ENCODE measurements at places on chromosomes 2 and 18.
A peak's percentile ranks its signal among the peaks of the same experiment; 100 is the strongest.

DNA sequence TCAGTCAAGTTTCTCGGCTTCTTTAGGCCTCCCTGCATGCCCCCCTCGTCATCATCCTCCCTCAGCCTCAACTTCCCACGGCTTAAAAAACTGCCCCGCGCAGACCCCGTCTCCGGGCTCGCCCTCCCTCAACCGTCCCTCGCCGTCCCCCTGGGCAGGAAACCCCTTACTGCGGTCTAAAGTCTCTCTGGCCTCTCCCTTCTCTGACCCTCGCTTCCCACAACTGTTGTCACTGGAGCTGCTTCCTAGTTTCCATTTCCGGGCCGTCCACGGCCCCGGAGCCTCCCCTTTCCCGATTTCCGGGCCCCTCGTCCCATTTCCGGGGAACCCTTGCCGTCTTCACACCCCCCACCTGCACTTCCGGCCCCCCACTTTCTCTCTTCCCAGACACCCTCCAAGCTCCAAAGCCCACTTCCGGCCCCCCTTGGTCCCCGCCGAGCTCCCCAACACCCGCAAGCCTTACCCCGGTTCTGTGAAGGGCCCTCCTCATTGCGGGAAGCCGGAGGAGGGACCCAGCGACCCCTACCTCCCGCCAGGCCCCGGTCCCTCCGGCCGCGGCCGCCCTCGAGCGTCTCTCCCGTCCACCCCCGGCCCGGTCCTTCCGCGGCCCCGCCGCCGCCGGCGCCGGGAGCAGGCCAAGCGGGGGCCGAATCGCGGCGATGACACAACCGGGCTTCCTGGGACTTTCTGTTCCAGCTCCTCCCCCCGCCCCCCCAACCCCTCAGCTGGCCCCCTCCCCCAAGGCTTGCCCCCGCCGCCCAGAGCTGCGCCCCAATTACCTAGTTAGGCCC is 513 bp downstream of the TRIP12 start:
- DNase-seq, result no peak

DNA sequence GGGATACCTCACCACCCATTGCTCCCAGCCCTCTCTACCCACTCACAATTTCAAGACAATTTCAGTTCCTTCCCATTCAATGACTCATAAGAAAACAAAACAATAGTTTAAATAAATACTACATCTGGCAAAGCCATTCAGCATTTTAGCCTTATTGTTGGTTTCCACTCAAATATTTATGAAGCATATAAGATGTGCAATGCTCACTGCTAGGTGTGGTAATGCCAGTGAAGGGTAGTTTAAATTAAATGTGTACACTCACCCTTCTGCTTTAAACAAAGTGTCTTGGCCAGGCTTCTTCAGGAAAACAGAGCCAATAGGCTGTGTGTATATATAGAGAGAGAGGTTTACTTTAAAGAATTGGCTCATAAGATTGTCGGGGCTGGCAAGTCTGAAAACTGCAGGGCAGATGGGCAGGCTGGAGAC is 37.0 kb downstream of the INO80C start:
- no peak for DNase-seq

- DNase-seq, result no peak
Measured at GRCh38 chr2:44053052-44053451, 57.3 kb upstream of the LRPPRC start.

- no peak for DNase-seq
Measured at GRCh38 chr18:52244658-52245057, 95.3 kb upstream of the DCC start.

- no peak for DNase-seq
Measured at GRCh38 chr2:207896525-207897285, 127.0 kb upstream of the FZD5 start.

DNA sequence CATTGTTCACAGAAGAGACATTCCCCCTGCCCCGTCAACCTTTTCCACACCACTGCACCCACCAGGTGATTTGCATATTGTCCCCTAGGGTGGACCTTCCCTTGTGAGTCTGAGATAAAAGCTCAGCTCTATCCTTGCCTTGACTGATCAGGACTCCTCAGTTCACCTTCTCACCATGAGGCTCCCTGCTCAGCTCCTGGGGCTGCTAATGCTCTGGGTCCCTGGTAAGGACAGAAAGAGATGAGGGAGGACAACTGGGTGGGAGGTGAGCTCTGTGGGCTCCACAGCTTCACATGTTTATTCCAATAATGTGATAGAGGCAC is 1160.1 kb downstream of the RPIA start:
- DNase-seq, result no peak

- peak; percentile 64 for DNase-seq
Measured at GRCh38 chr2:238379096-238379810, 47.5 kb upstream of the ASB1 start.

GRCh38 chr2:28821295-28821958 is 10.8 kb downstream of the SPDYA start:
- no peak for DNase-seq

DNA sequence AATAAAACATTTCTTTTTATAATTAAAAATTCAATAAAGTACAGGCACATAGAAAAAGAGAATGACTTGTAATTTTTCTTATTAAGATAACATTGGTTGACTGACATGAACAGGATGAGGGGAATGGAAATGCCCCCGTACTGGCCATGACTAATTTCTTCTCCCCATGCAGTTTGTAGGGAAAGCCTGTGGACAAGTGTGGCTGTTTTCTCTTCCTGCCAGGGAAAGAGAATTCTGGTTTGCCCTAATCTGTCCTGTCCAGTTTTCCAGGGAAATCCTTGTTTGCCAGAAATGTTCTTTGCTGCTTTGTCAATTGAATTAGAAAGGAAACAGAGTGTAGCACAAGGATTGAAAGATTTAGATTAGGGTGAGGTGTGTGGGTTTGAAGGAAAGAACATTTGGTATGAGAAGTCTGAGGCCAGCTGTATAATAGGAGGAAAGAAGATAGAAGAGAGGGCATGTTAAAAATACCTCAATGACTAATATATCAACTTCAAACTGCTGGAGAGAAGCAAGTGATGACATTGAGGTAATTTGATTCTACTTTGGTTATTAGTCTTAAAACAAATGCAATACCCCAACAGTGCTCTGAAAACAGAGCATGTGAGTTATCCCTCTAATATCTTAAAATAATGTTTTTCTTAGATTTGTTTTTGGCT is 593.9 kb upstream of the ZNF804A start:
- no peak for DNase-seq

DNA sequence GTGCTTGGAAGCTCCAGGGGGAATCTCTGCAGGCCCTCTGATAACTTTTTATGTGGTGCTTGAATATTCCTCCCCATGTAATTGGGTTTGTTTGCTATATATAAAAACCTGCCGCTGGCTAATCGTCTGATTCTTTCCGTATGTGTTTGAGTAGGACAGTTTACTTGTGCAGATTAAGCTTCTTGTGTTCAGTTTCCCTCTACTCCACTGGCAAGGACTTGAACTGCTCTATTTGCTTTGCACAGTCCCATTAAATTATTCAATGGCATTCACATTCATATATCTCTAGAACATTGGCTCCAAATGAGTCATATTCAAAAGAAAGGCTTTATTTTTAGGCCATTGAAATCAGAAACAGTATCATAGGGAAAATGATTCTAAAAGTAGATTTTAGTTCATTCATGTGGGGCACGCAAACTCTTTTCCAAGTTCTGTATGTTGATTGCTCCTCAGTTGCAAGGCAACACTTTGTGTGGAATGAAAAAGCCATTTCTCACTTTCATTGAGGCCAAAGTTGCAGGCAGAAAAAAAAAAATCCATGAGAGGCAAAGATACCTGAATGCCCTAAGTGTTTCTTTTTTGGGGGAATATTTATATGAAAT is 1682.3 kb upstream of the PIK3C3 start:
- no peak for DNase-seq

DNA sequence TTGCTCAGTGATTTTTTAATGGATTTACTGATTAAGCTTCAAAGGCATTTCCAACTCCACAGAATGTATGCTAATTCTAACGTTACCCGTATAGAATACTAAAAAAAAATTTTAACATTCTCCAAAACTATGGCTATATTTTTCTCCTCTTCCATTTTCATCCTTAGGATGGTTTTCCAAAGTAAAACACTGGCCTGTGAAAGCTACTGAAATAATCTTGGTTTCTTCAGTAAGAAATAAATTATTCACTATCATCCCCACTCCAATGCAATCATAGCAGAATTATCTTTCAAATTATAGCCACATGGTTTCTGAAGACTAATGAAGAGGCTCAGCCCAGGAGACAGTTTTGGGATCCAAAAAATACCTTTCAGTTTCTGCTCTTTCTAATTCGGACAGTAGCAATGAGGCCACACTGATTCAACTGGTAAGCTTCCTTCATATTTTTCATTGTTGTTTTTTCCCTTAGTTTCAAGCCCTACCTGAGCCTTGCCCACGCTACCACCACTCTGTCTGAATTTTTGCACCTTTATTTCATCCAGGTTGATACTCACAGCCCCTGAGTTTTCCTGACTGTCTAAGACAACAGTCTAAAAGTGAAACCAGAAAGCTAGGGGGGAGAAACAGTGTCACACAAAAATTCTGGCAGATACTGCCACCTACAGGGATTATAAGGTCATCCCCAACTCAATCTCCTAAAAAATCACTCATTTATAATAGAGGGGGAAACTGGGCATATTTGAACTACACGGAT is 887.9 kb downstream of the NRXN1 start:
- DNase-seq, result no peak

DNA sequence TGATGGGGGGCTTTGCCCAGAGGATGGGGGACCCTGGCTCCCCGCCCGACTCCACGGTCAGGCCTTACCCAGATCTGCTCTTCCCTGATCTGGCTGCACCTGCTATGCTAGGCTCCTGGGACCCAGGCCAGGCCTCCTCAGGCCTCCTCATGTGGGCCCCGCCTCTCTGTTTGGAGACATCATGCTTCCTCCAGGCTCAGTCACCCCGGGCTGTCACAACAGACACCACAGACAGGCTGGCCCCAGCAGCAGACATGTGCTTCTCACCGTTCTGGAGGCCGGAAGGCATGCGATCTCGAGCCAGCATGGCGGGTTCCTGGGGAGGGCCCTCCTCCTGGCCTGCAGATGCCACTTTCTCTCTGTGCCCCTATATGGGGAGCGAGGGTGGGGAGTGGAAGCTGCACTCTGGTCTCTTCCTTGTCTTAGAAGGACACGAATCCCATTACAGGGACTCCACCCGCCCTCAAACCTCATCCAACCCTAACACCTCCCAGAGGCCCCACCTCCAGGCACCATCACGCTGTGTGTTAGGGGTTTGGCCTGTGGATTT is 10.8 kb upstream of the NEU4 start:
- no peak for DNase-seq

- no peak for DNase-seq
Measured at GRCh38 chr2:127985026-127985734, 42.7 kb downstream of the SAP130 start.

DNA sequence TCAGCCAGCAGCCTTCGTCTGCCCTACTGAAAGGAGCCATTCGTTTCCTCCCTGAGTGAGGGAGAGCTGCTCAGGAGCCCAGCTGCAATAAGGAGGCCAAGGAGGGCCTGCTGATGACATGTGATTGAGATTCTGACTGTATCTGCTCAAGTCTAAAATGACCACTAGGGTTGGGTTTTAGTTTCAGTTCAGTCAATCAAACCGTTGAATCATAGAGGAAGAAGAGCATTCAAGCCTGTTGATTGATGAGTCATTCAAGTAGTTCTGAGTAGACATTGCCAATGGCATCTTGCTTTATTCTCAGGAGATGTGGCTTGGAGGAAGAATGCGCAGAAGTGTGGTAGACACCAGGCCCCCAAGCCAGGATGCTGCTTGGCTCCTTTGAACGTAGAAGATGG is 19.9 kb upstream of the BCL2L11 start:
- no peak for DNase-seq

DNA sequence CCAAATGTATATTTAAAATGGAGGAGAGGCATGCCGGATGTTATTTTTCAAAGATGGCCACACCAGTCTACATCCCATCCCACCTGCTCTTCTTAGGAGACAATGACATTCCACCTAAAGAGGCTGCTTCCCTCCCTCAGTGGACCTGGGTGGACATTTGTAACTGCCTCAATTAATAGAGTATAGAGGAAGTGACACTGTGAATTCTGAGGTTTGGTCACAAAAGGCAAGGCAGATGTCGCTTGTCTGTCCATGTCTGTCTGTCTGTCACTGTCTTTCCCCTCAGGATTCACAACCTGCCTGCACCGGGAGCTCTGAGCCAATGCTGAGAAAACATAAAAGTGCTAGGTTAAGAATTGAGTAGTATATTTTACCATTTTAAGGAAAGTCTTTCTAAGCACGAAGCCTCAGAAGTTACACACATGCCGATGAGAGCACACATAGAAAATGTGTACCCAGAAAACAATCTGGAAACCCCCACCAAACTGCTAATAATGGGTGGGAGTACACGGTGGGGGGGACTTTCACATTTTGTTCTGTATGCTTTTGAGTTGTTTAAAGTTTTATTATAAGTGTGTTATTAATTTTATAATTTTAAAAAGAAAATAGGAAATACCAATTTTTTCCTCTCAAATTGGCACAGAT is 21.0 kb downstream of the MIB1 start:
- DNase-seq, result no peak

DNA sequence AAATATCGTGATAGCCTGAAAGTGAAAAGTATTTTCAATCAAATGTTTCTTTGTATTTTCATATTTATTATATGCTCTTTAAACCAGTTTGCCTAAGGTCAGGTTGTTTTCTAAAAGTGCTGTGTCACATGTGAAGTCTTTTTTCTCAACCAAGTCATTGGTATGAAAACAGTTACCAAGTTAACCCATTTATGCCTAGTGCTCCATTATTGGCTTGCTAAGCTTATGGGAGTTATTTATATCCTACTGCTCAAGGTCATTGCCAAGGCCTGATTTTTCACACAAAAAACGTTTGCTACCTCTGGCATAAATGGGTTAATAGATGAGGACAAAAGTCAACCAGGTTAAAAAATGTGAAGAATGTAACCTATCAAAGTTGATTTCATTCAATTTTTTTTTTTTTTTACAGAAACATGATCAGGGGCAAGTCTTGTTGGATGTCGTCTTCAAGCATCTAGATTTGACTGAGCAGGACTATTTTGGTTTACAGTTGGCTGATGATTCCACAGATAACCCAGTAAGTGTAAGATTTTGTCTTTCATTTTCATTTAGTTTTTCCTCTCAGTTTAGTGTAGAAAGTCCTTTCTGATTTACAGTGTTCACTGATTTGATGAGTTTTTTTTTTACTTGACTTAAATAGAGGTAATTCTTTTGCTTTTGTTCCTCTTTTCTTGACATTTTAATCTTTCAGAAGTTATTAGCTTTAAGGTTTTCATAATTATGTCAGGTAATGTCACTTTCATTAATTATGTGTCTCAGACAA is 102.6 kb downstream of the PTPN4 start:
- DNase-seq, result no peak

DNA sequence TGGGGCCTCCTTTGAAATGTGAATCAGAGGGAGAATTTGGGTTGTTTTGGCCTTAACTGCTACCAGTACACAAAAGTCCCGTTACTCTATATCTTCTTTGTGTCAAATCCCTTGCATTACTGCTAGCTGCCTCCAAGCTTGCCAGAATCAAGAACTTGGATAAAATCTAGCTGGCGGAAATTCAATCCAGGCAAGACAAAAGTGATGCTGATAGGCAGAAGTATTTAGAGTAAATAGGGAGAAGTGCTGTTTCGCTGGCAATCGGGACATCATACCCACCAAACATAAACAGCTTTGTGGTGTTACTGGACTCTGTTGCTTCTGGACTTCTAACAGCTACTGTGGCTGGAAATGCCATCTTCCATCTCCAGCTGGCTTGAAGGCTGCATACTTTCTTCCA is 2.5 kb downstream of the IFIH1 start:
- no peak for DNase-seq

- DNase-seq, result no peak
Measured at GRCh38 chr2:101025561-101025960, 23.5 kb downstream of the RPL31 start.

Data from non-pigmented ciliary epithelial cell (primary cell).